ENCODE measurements at places on chromosomes 7 and 10. TPM values are rescaled to one million over a fixed set of nuclear protein-coding genes. Genes with fewer than 3 reads are reported as not detected.

The DENND2A gene
- total RNA-seq: 26.2 TPM

The PTPRN2 gene
- total RNA-seq: 4.9 TPM

The TUBB8 gene
- total RNA-seq: 0.20 TPM

The SPOCK2 gene
- total RNA-seq: 187 TPM

- DNase-seq: no peak
- H3K36me3 ChIP-seq: no peaks in the 10 kb centered on the region
- H3K4me1 ChIP-seq: peaks cover 41% of the 10 kb centered on the region
- H3K27me3 ChIP-seq: no peaks in the 10 kb centered on the region
These were observed 162.6 kb upstream of the AGR3 start for GRCh38 chr7:17044396-17044795.

- no peaks in the 10 kb centered on the region for H3K4me1 ChIP-seq
- H3K36me3 ChIP-seq: peaks cover under 1% of the 10 kb centered on the region
- no peak overlapping the region for H3K27ac ChIP-seq
- no peaks in the 10 kb centered on the region for H3K27me3 ChIP-seq
- H3K4me3 ChIP-seq: no peak overlapping the region
These were observed 228.8 kb downstream of the TRIL start for GRCh38 chr7:28729281-28729680.

- H3K36me3 ChIP-seq: no peaks in the 10 kb centered on the region
- H3K4me3 ChIP-seq: no peak overlapping the region
- H3K4me1 ChIP-seq: no peaks in the 10 kb centered on the region
- peak; percentile 10 for DNase-seq
- H3K27ac ChIP-seq: no peak overlapping the region
- no peaks in the 10 kb centered on the region for H3K27me3 ChIP-seq
These were observed 127.6 kb upstream of the UNC5B start for GRCh38 chr10:71084818-71085126.

DNA sequence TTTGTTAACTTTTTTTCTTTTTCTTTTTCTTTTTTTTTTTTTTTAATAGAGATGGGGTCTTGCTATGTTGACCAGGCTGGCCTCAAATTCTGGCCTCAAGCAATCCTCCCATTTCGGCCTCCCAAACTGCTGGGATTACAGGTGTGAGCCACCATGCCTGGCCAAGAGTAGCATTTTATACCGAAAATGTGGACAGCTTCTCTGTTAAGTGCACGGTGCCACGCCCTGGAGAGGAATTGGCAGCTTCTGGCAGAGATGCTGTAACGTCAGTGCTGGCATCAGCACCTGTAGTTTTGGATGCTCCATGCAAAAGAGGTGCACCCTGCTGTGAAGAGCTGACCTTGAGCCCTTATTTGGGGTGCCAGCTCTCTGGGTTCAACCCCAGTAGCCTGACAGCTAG, 18.2 kb downstream of the IL15RA start:
- H3K4me1 ChIP-seq: peaks cover 5% of the 10 kb centered on the region
- no peak overlapping the region for H3K27ac ChIP-seq
- H3K27me3 ChIP-seq: no peaks in the 10 kb centered on the region
- no peak overlapping the region for H3K4me3 ChIP-seq

DNA sequence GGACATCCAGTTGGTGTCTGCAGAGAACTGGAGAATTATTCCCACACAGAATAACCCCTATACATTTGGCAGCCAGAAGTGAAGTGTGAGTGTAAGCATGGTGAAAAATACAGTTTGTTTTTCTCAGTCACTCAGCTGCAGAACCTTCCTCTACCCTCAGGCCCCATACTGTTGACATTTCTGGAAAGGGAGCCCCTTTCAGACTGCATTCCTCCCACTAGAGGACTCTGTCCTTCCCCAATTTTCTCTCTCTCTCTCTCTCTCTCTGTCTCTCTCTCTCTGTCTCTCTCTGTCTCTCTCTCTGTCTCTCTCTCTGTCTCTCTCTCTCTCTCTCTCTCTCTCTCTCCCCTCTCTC, 86.8 kb upstream of the STEAP1B start:
- no peak overlapping the region for H3K27ac ChIP-seq
- no peaks in the 10 kb centered on the region for H3K27me3 ChIP-seq
- no peaks in the 10 kb centered on the region for H3K36me3 ChIP-seq
- H3K4me3 ChIP-seq: no peak overlapping the region
- no peak for DNase-seq

- H3K4me3 ChIP-seq: no peak overlapping the region
- H3K36me3 ChIP-seq: no peaks in the 10 kb centered on the region
- H3K4me1 ChIP-seq: no peaks in the 10 kb centered on the region
- no peak for DNase-seq
- no peak overlapping the region for H3K27ac ChIP-seq
These were observed 81.0 kb downstream of the HACD1 start for GRCh38 chr10:17536221-17536620.

DNA sequence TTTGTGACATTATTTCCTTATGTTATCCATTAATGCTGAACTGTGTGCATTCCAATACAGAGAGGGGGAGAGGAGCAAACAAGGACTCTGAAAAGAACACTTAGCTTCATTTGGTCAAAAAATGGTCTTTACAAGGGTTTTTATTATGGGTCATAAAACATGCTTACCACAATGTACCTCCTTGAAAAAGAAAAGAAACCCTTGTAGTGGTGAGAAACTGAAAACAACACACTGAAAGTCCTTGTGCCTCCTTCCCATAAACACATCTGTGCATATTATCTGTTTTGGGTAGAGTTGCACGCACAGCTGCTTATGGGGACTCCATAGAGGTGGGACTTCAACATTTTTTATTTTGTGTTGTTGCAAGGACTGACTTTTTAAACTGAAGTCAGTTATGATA, 98.7 kb downstream of the CDK6 start:
- H3K36me3 ChIP-seq: no peaks in the 10 kb centered on the region
- no peaks in the 10 kb centered on the region for H3K27me3 ChIP-seq
- H3K4me1 ChIP-seq: no peaks in the 10 kb centered on the region
- no peak for DNase-seq

- H3K4me1 ChIP-seq: peaks cover 3% of the 10 kb centered on the region
- no peaks in the 10 kb centered on the region for H3K27me3 ChIP-seq
- H3K4me3 ChIP-seq: no peak overlapping the region
- peak overlapping the region; percentile 51 for H3K27ac ChIP-seq
These were observed 40.1 kb downstream of the PFKP start for GRCh38 chr10:3107426-3107961.

DNA sequence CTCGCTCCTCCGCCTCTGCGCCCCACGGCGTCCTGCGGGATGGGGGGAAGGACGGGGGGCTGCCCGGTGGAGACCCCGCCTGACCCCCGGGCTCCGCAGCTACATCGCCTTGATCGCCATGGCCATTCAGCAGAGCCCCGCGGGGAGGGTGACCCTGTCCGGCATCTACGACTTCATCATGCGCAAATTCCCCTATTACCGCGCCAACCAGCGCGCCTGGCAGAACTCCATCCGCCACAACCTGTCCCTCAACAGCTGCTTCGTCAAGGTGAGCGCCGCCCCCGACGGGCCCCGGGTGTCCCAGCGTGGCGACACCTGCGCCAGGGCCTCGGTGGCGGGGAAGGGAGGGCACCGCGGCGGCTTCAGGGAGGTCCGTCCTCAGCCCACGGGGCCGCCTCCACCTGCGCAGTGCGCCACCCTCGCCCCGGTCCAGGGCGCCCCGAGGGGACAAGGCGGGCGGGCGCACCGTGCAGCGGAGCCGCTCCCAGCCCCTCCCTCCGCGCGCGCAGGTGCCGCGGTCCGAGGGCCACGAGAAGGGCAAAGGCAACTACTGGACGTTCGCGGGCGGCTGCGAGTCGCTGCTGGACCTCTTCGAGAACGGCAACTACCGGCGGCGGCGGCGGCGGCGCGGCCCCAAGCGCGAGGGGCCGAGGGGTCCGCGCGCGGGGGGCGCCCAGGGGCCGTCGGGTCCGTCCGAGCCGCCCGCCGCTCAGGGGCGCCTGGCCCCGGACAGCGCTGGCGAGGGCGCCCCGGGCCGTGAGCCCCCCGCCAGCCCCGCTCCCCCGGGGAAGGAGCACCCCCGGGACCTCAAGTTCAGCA, 793 bp downstream of the FOXL3 start:
- peaks cover 55% of the 10 kb centered on the region for H3K27me3 ChIP-seq
- H3K4me1 ChIP-seq: no peaks in the 10 kb centered on the region
- no peak overlapping the region for H3K4me3 ChIP-seq
- DNase-seq: peak; percentile 63
- no peaks in the 10 kb centered on the region for H3K36me3 ChIP-seq

- H3K4me3 ChIP-seq: no peak overlapping the region
- no peak for DNase-seq
- no peaks in the 10 kb centered on the region for H3K4me1 ChIP-seq
- H3K27me3 ChIP-seq: peaks cover 5% of the 10 kb centered on the region
- H3K36me3 ChIP-seq: no peaks in the 10 kb centered on the region
- H3K27ac ChIP-seq: no peak overlapping the region
These were observed 270.1 kb downstream of the PTPRN2 start for GRCh38 chr7:158317238-158318205.

DNA sequence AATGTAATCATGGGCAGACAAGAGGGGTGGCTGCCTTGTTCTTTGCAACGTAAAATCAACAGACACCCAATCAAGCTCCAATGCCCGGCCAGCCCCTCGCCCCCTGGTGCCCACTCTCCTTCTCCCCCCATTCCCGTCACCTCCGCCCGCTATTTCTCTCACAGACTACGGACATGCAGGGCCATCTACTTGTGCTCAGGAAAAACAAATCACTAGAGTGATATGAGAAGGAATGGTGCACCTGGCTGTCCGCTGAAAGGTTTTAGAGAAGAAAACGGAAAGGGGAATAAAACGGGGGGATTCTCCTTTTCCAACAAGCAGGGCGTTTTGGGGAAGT, 396 bp downstream of the GRM8 start:
- no peaks in the 10 kb centered on the region for H3K36me3 ChIP-seq
- H3K27ac ChIP-seq: no peak overlapping the region
- H3K4me3 ChIP-seq: peak overlapping the region; percentile 83
- peaks cover 21% of the 10 kb centered on the region for H3K4me1 ChIP-seq
- H3K27me3 ChIP-seq: peaks cover 87% of the 10 kb centered on the region

DNA sequence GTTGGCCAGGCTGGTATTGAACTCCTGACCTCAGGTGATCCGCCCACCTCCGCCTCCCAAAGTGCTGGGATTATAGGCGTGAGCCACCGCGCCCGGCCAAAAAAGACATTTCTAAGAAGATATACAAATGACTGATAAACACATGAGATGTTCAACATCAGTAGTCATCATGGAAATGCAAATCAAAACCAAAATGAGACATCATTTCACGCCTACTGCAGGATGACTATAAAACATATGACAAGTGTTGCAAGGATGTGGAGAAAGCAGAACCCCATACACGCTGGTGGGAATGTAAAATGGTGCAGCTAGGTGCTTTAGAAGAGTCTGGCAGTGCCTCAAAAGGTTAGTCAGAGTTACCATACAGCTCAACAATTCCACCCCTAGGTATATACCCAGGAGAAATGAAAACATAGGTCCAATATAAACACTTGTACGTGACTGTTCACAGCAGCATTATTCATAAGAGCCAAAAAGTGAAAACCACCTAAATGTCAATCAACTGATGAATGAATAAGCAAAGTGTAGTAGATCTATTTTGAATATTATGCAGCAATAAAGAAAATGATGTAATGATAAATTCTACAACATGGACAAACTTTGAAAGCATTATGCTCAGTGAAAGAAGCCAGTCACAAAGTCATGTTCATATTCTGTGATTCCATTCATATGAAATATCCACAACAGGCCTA, 24.5 kb downstream of the TMEM209 start:
- no peak overlapping the region for H3K27ac ChIP-seq
- no peak for DNase-seq
- no peaks in the 10 kb centered on the region for H3K4me1 ChIP-seq
- no peaks in the 10 kb centered on the region for H3K27me3 ChIP-seq
- H3K4me3 ChIP-seq: no peak overlapping the region
- peaks cover 71% of the 10 kb centered on the region for H3K36me3 ChIP-seq

DNA sequence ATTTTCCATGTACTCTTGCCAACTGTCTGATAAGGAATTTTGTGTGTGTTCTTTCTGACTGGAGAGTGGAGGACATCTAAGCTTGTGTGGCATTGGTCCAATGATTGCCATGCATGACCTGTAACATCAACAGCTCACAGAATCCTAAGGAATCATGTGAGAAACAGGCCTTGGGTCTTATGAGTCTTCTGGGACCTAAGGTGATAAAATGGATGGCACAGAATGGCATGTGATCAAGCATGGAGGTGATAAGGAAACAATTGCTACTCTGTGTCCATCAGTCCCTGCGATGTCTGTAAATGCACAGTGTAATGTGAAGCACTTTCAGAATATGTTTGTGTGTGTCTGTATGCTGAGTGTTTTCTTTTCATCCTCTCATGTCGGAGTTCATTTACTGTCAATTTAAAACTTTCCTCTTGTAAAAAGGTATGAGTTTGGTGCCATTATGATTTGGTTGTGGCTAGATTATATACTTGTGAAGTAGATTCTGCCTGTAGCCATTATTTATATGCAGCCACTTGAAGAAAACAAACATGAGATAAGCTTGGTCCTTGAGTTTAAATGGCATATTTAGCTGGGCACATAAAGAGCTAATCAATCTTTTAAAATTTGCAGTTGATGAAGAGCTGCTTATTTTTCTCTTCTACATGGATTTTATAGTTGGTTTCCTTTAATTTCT, 127.5 kb downstream of the VPS50 start:
- peaks cover 35% of the 10 kb centered on the region for H3K36me3 ChIP-seq
- H3K4me1 ChIP-seq: no peaks in the 10 kb centered on the region
- H3K27me3 ChIP-seq: no peaks in the 10 kb centered on the region
- no peak overlapping the region for H3K4me3 ChIP-seq

GRCh38 chr7:111638078-111638477, 75.8 kb upstream of the IMMP2L start:
- H3K27me3 ChIP-seq: no peaks in the 10 kb centered on the region
- H3K4me3 ChIP-seq: no peak overlapping the region
- no peak for DNase-seq
- no peaks in the 10 kb centered on the region for H3K4me1 ChIP-seq
- no peaks in the 10 kb centered on the region for H3K36me3 ChIP-seq
- no peak overlapping the region for H3K27ac ChIP-seq

- no peak overlapping the region for H3K4me3 ChIP-seq
- no peak overlapping the region for H3K27ac ChIP-seq
- H3K27me3 ChIP-seq: no peaks in the 10 kb centered on the region
- no peak for DNase-seq
- no peaks in the 10 kb centered on the region for H3K36me3 ChIP-seq
These were observed 181.0 kb upstream of the TMEM106B start for GRCh38 chr7:12030116-12030515.

- H3K27me3 ChIP-seq: no peaks in the 10 kb centered on the region
- H3K4me1 ChIP-seq: no peaks in the 10 kb centered on the region
- no peak overlapping the region for H3K4me3 ChIP-seq
- no peak for DNase-seq
- no peaks in the 10 kb centered on the region for H3K36me3 ChIP-seq
These were observed 78.2 kb upstream of the CHST15 start for GRCh38 chr10:124171561-124171960.

DNA sequence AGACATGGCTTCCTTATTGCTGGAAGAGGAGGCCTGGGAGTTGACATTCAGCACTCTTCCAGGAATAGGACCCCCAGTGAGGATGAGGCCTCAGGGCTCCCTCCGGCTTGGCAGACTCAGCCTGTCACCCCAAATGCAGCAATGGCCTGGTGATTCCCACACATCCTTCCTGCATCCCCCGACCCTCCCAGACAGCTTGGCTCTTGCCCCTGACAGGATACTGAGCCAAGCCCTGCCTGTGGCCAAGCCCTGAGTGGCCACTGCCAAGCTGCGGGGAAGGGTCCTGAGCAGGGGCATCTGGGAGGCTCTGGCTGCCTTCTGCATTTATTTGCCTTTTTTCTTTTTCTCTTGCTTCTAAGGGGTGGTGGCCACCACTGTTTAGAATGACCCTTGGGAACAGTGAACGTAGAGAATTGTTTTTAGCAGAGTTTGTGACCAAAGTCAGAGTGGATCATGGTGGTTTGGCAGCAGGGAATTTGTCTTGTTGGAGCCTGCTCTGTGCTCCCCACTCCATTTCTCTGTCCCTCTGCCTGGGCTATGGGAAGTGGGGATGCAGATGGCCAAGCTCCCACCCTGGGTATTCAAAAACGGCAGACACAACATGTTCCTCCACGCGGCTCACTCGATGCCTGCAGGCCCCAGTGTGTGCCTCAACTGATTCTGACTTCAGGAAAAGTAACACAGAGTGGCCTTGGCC, 4.3 kb downstream of the PGAM2 start:
- H3K4me3 ChIP-seq: no peak overlapping the region
- peak; percentile 40 for DNase-seq
- H3K4me1 ChIP-seq: peaks cover 10% of the 10 kb centered on the region

All from upper lobe of right lung (tissue), 1 donor.